Bronchial epithelial cell (primary cell): ENCODE measurements at places on chromosomes 7 and 10. TPM values are rescaled to one million over a fixed set of nuclear protein-coding genes. Genes with fewer than 3 reads are reported as not detected.

The SLC16A9 gene
- 2.9 and 7.8 TPM in 2 replicates for total RNA-seq

The LIPN gene
- total RNA-seq, result 1.3 TPM in 1 of 2 replicates, not detected in the other

The SPDYE16 gene
- not detected in 2 replicates for total RNA-seq

The ORAI2 gene
- total RNA-seq, result 4.7 and 6.9 TPM in 2 replicates

The HOXA4 gene
- not detected in 2 replicates for total RNA-seq

The TAS2R4 gene
- total RNA-seq, result 1.8 and 5.4 TPM in 2 replicates

The LRRC4 gene
- total RNA-seq, result under 0.01 and 0.64 TPM in 2 replicates

The DLX5 gene
- 0.13 TPM in 1 of 2 replicates, not detected in the other for total RNA-seq

The TRPV6 gene
- total RNA-seq, result under 0.01 and 0.26 TPM in 2 replicates

The ADAM8 gene
- total RNA-seq, result 34.2 and 41.6 TPM in 2 replicates

The MYOF gene
- 108 and 133 TPM in 2 replicates for total RNA-seq

The HIPK2 gene
- 5.8 and 8.4 TPM in 2 replicates for total RNA-seq

The GSDME gene
- 63.7 and 79.4 TPM in 2 replicates for total RNA-seq

The HELLS gene
- 2.8 and 5.3 TPM in 2 replicates for total RNA-seq

The GIMAP5 gene
- total RNA-seq, result not detected in 2 replicates

The FAM221A gene
- total RNA-seq, result 2.6 and 5.0 TPM in 2 replicates

The C1GALT1 gene
- 30.3 and 31.1 TPM in 2 replicates for total RNA-seq

The SYT15 gene
- total RNA-seq, result under 0.01 and 0.13 TPM in 2 replicates

The ARMC3 gene
- total RNA-seq, result under 0.01 TPM in 1 of 2 replicates, not detected in the other

The ANKRD1 gene
- total RNA-seq, result under 0.01 TPM in 1 of 2 replicates, not detected in the other

The STEAP4 gene
- total RNA-seq, result 3.5 and 3.9 TPM in 2 replicates

The VSTM4 gene
- total RNA-seq, result under 0.01 TPM in 2 replicates

The NEUROG3 gene
- not detected in 2 replicates for total RNA-seq

The ITIH5 gene
- total RNA-seq, result not detected in 2 replicates

The PLEKHS1 gene
- not detected in 2 replicates for total RNA-seq

The RNF148 gene
- 0.26 TPM in 2 replicates for total RNA-seq
